ENCODE measurements at places on chromosomes 13 and 19. TPM values are rescaled to one million over a fixed set of nuclear protein-coding genes. Genes with fewer than 3 reads are reported as not detected.

GRCh38 chr19:958967-959855 lies 24.9 kb upstream of the WDR18 start:
- peaks cover 15% of the 10 kb centered on the region for H3K36me3 ChIP-seq
- DNase-seq, result no peak
- no peak overlapping the region for H3K4me3 ChIP-seq
- H3K27me3 ChIP-seq, result no peaks in the 10 kb centered on the region

- H3K4me3 ChIP-seq, result no peak overlapping the region
- no peaks in the 10 kb centered on the region for H3K36me3 ChIP-seq
- H3K27ac ChIP-seq, result no peak overlapping the region
- no peak for DNase-seq
- H3K4me1 ChIP-seq, result no peaks in the 10 kb centered on the region
Measured at GRCh38 chr13:76349700-76350099, 536.5 kb downstream of the KCTD12 start.

GRCh38 chr13:113006660-113007059 lies 37.6 kb downstream of the MCF2L start:
- no peak overlapping the region for H3K27ac ChIP-seq
- DNase-seq, result no peak
- H3K4me1 ChIP-seq, result no peaks in the 10 kb centered on the region

GRCh38 chr13:51249770-51250741 lies 27.9 kb downstream of the FAM124A start:
- H3K4me3 ChIP-seq, result no peak overlapping the region
- no peaks in the 10 kb centered on the region for H3K4me1 ChIP-seq
- H3K27me3 ChIP-seq, result no peaks in the 10 kb centered on the region
- peak overlapping the region; percentile 48 for H3K27ac ChIP-seq
- no peaks in the 10 kb centered on the region for H3K36me3 ChIP-seq

GRCh38 chr19:1840541-1841115 lies 7.7 kb downstream of the REXO1 start:
- H3K27me3 ChIP-seq, result no peaks in the 10 kb centered on the region
- DNase-seq, result no peak
- H3K36me3 ChIP-seq, result peaks cover 36% of the 10 kb centered on the region
- H3K4me3 ChIP-seq, result no peak overlapping the region

DNA sequence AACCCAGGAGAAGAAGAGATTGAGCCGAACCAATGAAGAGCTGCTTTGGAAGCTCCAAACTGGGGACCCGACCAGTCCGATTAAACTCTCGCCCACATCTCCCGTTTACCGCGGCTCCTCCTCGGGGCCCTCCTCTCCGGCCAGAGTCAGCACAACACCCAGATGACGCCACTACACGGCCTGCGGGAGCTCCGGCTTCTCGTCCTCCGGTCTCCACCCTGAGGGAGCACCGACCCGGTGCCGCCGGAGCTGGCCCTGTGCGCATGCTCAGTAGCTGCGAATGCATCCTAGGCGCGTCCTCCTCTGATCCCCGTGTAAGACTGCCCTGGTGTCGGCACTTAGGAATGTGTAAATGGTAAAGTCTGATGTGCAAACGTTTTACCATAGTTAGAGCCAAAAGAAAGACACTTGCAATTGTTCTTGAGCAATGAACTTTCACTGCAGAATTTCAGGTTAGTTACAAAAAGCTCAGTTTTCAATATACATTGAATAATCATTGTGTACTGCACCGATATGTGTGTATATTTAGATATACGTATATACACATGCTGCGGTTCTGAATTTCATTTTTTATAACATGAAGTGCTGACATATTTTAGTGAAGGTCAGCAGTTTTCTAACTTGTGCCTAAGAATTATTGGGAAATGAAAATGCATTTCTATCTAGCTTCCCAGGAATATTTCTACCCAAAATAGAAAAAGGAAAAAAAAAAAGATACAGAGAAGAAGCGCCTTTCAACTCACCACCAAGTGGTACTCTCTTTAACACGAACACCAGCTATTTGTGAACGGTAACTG lies 92.2 kb downstream of the SLC7A1 start:
- H3K27ac ChIP-seq, result no peak overlapping the region
- DNase-seq, result no peak

DNA sequence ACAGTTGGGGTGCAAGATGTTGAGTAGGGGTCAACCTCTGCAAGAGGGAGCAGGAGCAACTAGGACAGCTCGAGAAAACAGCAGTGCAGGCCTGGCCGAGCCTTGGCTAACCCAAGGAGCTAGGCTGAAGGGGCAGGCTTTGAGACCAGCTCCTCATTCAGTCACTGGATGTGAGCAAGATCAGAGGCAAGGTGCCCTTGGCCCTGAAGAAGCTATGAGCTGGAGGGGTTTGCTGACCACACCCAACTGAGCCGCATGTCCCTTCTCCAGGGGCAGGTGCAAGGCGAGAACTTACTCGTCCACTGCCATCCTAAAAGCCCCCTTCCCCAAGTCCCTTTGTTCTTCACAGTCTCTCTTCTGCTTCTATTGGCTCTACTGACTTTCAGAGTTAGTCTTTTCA lies 126.1 kb upstream of the UBL3 start:
- no peak overlapping the region for H3K27ac ChIP-seq
- H3K36me3 ChIP-seq, result no peaks in the 10 kb centered on the region
- no peak for DNase-seq
- H3K27me3 ChIP-seq, result no peaks in the 10 kb centered on the region

GRCh38 chr13:31172001-31172400 lies 10.3 kb upstream of the HSPH1 start:
- H3K27ac ChIP-seq, result no peak overlapping the region
- no peaks in the 10 kb centered on the region for H3K36me3 ChIP-seq
- DNase-seq, result no peak

- no peaks in the 10 kb centered on the region for H3K4me1 ChIP-seq
- no peak overlapping the region for H3K27ac ChIP-seq
- H3K4me3 ChIP-seq, result no peak overlapping the region
- H3K27me3 ChIP-seq, result no peaks in the 10 kb centered on the region
Measured at GRCh38 chr13:25324100-25324499, 22.7 kb downstream of the NUP58 start.

GRCh38 chr19:4329858-4330257 lies 8.8 kb downstream of the STAP2 start:
- DNase-seq, result no peak
- no peaks in the 10 kb centered on the region for H3K36me3 ChIP-seq
- peaks cover 23% of the 10 kb centered on the region for H3K27me3 ChIP-seq
- peaks cover 28% of the 10 kb centered on the region for H3K4me1 ChIP-seq
- no peak overlapping the region for H3K27ac ChIP-seq

DNA sequence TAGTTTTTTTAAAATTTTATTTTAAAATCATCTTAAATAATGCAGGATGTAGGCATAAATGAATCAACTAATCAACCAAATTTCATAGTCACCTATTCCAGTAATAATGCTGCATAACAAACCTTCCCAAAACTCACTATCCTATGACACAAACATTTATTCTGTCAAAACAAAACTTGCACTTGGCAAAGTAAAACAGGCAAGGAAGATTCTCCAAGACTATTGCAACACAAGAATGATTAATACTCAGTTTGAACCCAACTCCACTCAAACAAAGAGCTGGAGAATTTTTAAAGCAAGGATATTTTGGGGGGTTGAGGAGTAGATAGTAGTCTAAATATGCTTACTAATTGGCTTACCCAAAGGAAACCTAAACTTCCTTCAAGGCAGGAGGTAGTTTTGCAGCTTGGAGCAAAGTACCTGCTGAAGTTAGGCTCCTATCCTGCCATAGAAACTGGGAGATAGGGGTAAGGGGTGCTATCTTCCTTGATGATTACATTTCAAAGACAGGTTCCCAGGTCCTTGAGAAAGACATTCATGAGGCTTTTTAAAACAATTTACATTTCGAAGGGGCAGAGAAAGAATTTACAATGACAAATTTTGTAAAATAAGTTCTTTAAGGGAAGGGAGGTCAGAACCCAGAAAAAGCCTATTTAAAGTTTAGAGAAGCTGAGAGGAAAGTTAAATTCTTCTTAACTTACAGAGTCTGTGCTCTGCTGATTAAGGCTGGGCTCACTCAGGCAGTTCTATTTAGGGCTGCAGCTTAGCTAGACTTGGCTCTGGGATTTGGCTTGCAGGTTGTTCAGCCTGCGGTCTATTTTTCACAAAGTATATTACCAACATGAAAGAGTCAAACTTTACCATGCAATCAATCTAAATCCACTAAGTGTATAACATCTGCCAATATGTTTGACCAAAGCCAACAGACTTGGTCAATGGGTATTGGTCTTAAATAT lies 549.0 kb downstream of the KCTD12 start:
- H3K4me3 ChIP-seq, result no peak overlapping the region
- no peak for DNase-seq
- no peak overlapping the region for H3K27ac ChIP-seq
- H3K4me1 ChIP-seq, result no peaks in the 10 kb centered on the region

DNA sequence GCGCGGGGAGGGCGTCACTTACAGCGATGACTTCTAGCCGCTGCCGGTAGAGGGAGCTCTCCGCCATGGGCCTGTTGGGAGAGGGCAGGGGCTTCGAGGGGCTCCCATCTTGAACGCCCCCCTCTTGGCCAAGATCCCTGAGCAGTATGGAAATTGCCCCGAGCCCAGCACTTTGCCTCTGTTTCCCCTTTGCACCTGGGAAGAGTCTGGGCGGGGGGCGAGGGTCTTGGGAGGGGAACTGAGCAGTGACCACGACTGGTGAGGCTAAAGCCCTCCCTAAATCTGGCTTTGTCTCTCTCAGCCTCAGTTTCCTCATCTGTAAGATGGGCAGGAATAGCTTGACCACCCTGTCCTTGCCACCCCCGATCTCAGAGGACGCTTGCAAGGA lies 2.8 kb downstream of the PALM3 start:
- no peaks in the 10 kb centered on the region for H3K4me1 ChIP-seq
- H3K36me3 ChIP-seq, result no peaks in the 10 kb centered on the region
- H3K27me3 ChIP-seq, result peaks cover 77% of the 10 kb centered on the region
- H3K27ac ChIP-seq, result no peak overlapping the region
- H3K4me3 ChIP-seq, result no peak overlapping the region
- peak; percentile 36 for DNase-seq

DNA sequence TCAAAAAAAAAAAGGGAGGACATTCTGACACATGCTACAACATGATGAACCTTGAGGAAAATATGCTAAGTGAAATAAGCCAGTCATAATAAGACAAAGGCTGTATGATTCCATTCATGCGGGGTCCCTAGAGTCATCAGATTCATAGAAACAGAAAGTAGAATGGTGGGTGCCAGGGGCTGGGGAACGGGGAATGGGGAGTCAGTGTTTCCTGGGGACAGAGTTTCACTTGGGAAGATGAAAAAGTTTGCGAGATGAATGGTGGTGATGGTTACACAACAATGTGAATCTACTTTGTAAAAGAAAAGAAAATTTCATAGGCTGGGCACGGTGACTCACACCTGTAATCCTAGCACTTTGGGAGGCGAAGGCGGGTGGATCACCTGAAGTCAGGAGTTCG lies 6.1 kb upstream of the CLEC4G start:
- no peaks in the 10 kb centered on the region for H3K36me3 ChIP-seq
- no peaks in the 10 kb centered on the region for H3K4me1 ChIP-seq
- peaks cover 15% of the 10 kb centered on the region for H3K27me3 ChIP-seq
- no peak overlapping the region for H3K4me3 ChIP-seq
- DNase-seq, result no peak
- no peak overlapping the region for H3K27ac ChIP-seq

DNA sequence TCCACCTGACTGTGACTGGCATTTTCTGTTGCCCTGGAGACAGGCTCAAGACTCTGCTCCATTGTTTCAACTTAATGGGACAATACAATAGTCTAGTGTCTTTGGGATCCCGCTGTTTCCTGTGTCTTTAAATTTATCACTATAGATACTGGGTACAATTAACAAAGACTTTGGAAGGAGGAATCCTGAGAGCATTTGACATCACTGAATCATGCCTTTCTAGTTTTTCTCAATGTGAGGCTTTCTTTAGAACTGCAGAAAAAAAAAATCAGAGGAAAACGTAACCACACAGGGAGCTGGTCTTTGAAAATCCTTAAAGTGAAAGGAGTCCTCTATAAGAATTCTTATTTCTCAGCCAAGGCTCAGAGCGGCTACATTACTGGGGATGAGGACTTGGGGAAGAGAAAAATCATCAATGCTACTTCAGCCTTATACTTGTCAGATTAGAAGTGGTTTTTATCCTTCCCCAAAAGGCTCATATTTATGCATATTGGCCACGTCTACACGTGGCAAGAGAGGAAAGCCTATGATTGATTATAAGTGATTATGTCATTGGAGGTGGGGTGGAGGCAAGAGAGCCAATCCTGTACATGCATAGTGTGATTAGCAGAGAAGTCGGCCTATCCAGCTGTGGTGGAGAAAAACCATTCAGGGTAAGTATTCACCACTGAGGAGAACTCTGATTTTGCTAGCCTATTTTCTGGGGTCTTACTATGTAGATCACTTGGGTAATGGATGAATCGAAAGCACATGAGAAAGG lies 34.4 kb upstream of the UBL3 start:
- no peak overlapping the region for H3K27ac ChIP-seq
- DNase-seq, result peak; percentile 15
- H3K36me3 ChIP-seq, result no peaks in the 10 kb centered on the region
- H3K4me3 ChIP-seq, result no peak overlapping the region
- no peaks in the 10 kb centered on the region for H3K27me3 ChIP-seq
- H3K4me1 ChIP-seq, result peaks cover 4% of the 10 kb centered on the region

DNA sequence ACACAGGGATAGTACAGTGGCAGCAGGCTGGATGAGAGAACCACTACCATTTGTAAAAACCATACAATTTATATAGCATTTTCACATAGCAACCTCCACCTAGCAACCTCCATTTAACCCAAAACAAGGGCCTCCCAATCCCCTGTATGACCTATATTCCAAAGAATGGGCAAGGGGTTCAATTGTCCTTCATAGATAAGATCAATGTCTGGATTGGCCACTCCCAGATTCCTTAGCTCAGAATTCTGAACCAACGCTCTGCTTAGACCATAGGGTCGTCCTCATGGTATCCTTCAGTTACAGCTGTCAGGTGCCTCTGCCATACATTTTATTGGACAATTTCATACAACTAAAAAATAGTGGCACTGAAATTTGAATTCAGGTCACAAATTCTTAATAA lies 166.2 kb downstream of the KCTD12 start:
- no peaks in the 10 kb centered on the region for H3K27me3 ChIP-seq
- H3K27ac ChIP-seq, result no peak overlapping the region
- H3K4me3 ChIP-seq, result no peak overlapping the region
- DNase-seq, result no peak
- no peaks in the 10 kb centered on the region for H3K36me3 ChIP-seq
- H3K4me1 ChIP-seq, result peaks cover 15% of the 10 kb centered on the region

DNA sequence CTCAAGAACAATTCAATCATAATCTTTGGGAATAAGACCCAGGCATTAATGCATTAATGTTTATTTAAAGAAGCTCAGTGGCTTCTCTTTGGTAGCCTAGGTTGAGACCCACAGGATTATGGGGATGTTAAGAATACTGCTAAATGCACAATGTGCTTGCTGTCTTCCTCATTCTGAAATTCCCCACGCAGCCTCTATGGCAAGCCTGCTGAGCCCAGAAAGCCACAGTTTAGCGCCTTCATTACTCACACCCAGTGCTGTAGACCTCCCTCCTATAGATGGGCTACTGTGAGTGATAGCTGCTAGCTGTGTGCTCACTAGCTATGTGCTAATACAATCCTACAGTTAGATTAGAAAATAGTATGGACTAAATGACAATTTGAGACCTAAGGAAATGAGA lies 90.6 kb downstream of the TNFSF13B start:
- no peaks in the 10 kb centered on the region for H3K36me3 ChIP-seq
- no peak overlapping the region for H3K27ac ChIP-seq
- no peak for DNase-seq
- no peak overlapping the region for H3K4me3 ChIP-seq
- H3K27me3 ChIP-seq, result no peaks in the 10 kb centered on the region

IL17D gene
- 0.85 TPM for total RNA-seq

CD70 gene
- total RNA-seq, result 4.0 TPM

ATP4B gene
- 0.38 TPM for total RNA-seq

CEACAM21 gene
- 4.8 TPM for total RNA-seq

ARHGEF7 gene
- total RNA-seq, result 71.9 TPM

RDH13 gene
- total RNA-seq, result 6.2 TPM

OR7C1 gene
- total RNA-seq, result not detected
